ENCODE measurements at places on chromosomes 5 and 9. TPM values are rescaled to one million over a fixed set of nuclear protein-coding genes. Genes with fewer than 3 reads are reported as not detected.

- DNase-seq = no peak
Observed at GRCh38 chr5:132425009-132425937, 55.8 kb downstream of the SLC22A5 start.

DNA sequence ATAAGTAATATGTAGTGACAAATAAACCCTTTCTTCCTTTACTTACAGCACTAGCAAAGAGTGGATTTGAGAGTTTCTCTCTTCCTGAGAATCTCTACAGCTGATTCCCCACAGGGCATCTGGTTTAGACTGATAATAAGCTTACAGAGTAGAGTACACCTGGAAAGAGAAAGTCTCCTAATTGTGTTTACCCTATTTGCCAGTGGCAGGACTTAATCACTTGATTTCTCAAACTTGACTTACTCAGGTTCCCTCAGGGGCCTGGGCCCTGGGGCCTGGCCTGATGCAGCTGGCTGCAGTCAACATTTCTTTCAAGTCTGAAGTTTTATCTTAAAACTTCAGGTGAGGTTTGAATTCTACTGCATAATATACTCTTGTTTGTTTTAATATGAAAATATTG lies 38.0 kb upstream of the UBTD2 start:
- DNase-seq = no peak

DNA sequence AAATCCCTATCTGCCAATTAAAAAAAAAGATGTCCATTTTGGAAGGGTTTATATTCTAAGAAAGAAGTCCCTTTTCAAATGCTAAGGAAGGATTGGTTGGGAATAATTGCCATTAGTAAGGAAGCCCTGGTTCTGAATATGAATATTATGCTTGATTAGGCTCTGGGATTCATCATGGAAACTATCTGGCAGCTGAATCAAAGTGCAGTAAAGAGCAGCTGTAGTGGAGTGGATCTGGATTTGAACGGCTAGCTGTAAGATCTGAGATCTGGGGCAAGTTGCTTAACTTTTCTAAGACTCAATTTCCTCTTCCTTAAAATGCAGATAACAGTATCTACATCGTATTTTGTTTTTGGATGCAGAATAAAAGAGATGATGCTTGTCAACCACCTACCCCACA lies 10.5 kb downstream of the IL12B start:
- DNase-seq = no peak

GRCh38 chr5:66327008-66327407 lies 182.9 kb downstream of the SREK1 start:
- no peak for DNase-seq

DNA sequence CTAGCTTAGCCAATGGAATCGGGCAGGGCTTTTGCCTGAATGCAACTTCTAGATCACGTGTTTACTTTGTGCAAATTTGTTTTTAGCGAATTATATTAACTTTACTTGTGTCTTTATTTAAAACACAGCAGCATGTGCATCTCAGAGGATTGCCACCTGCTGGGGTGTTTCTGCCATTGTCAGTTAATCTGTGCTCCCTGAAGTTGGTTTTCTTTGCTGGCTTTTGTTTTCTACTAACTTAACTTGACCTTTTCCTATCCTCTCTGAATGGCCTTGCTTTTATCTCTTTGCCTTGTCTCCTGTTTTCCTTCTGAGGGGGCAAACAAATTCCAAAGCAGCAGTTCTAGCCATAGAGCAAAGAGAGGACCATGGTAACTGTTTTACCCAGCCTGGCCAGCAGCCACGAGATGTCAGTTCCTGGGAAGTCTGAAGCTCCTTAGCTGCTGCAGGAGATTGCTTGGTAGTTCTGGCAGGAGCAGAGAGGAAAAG lies 67.6 kb downstream of the ARHGEF28 start:
- no peak for DNase-seq

DNA sequence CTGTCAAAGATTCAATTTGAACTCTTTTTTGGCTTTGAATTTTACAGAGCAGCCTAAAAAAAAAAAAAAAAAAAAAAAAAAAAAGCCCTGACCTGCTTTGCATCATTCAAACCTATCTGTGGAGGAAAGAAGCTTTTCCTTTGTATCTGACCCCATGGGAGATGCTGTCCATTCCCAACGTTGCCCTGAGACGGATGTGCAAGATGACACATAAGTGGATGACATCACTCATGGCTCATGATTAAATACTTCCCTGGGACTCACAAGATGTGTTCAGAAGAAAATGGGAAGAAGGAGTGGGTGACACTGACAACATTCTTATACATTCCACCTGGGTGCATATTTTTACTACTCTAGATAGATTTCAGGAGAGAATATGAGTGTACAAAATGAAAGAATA lies 245.7 kb upstream of the ELAVL2 start:
- no peak for DNase-seq

DNA sequence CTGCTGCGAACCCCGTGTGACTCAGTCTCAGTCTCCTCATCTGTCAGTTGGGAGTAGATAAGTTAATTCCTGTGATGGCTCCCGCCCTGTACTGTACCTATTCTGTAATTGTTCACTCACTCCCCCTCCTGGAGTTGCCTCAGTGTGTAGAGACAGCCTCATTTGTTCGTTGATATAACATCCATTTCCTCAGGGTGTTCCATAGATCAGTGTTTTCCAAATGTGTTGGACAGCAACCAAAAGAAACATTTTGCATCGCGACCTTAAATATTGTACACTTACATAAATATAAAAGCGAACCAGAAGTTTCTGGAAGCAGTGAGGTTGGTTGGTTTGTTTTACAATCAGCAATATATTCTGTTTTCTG lies 698 bp downstream of the NFX1 start:
- no peak for DNase-seq

GRCh38 chr9:96574455-96574854 lies 45.2 kb downstream of the CDC14B start:
- no peak for DNase-seq

- no peak for DNase-seq
Observed at GRCh38 chr5:87877023-87877422, 391.6 kb downstream of the TMEM161B start.

DNA sequence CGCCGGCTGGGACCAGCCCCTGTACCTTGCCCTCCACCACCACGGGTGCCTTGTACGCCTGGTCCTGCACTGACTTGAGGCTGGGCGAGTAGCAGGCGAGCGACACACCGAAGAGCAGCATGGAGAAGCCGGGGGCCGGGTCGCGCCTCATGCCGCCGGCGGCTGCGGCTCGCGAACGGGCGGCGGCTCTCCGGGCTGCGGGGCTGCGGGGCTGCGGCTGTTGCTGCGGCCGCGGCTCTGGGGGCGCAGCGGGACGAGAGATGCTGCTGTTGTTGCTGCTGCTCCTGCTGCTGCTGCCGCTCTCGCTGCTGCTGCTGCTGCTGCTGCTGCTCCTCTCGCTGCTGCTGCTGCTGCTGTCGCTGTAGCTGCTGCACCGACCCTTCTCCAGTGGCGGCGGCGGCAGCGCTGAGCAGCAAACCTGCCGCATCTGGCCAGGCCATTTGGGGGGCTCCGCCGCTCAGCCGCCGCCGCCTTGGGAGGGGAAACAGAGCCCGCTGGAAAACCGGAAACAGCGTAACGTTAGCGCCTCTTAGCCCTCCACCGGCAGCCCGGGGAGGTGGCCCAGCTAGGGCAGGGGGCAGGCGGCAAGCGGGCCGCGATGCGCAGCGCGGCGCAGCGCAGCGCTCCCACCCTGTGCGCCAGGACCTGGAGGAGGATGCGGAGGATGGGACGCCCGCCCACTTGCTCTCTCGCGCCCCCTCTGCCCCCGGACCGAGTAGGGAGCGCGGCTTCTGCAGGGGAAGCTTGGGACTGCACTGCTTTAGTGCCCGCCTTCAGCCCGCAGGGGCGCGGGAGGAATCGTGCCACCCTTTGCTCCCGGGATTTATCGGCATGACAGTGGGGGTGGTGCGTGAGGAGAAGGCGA lies at the start of gene NRG2:
Gene NRG2 (minus strand): TSS at position 657 of the 865 bp plus-strand sequence.
- peak; percentile 90 for DNase-seq

Gene ADAMTS13
- total RNA-seq = 3.6 TPM

DNA sequence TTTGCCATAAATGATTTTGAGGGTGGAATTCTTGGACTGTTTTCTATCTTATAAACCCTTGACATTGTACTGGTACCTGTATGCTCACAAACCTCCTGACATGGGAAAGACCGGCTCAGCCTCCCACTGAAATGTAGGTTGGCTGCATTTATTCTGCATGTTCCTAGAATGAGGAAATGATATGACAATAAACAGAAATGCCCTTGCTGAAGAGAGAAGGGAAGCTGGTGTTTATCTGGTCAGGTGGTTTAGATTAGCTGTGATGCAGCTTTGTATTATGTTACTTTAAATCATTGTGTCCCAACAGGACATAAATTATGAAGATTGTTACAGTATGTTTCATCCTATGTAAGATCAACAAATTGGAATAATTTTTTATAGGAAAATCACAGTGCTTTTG lies 23.1 kb upstream of the CATSPER3 start:
- DNase-seq = no peak

Gene ESM1
- 1.1 TPM for total RNA-seq

DNA sequence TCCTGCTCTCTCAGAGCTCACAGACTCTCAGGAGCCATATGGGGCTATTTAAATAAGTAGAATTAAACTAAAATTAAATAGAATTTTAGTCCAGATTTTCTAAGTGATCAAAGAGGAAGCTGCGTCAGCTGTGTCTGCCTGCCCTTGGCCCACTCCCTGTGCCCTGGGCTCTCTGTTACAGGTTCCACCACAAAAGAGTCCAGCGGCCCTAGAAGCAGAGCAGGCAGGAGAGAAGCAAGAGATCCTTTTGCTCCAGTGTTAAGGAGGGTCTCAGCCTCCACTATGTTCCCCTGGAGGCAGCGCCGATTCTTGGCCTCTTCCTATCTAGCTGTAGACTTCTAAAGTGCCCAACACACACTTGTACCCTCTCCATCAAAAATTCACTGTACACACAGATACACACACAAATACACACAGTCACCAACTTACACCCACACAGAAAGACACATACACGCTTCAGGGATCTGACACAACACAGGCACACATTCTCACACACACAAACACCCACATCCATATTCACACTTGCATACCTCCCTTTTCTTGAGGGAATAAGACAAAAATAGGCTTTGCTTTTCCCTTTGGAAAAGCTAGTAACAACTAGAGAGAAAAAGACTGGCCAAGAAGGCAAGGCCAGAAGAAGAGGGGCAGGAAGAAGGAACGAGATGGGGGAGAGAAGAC lies 5.5 kb upstream of the TNIP1 start:
- DNase-seq = peak; percentile 53

DNA sequence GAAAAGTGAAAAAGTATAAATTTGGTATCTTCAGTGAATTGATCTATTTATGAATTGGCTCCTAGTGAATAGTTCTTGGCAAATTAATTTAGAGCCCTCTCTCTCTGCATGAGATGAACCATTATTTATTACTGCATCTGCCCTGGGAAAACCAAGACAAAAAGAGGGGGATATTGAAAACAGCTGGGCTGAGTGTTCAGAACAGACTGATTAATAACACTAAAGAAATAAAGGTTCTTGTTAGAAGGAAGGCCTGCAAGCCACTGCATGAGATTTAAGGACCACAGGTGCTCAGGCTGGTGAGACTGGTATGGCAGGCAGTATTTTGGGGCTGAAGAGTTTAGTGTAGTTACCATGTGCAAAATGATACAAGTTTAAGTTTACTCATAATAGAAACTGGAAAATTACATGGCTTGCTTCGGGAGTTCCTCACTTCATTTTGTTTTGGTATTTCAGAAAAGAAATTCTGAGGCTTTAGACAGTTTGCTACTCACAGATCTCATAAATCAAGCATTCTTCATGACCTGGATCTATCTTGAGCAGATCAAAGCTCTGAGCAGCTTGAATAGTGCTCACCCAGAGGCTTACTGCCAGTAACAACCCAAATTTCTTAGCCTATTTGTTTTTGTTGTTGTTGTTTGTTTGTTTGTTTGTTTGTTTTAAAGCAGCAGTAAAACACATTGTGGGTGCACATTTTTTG lies 56.1 kb downstream of the KIAA1958 start:
- DNase-seq = no peak

GRCh38 chr9:130117816-130118632 lies 54.2 kb upstream of the NCS1 start:
- no peak for DNase-seq

- DNase-seq = no peak
Observed at GRCh38 chr5:139251281-139251687, 42.3 kb upstream of the MATR3 start.

Gene GPR21
- total RNA-seq = 13.9 TPM

- no peak for DNase-seq
Observed at GRCh38 chr5:145678255-145678654, 156.9 kb downstream of the PRELID2 start.

Measured in aorta (tissue), 5 donors.